ENCODE measurements at places on chromosomes 12 and 14.
A peak's percentile ranks its signal among the peaks of the same experiment; 100 is the strongest.

DNA sequence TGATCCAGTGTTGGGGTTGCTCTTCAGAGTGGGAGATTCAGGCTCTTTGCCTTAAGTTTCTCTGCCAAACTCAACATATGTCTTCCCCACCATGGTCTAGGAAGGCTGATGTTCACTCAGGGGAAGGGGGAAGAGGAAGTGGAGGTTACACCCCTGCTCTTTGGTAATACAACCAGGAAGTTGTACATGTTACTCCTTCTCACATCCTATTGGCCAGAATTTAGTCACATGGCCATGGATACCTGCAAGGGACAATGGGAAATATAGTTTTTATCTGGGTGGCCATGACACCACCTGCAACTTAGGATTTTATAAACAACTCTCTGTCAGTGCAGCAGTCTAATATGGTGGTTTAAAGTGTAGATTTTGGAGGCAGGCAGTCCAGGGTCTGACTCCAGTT lies 150.9 kb downstream of the TBX5 start:
- DNase-seq: no peak

GRCh38 chr12:90280033-90280432 lies 571.4 kb upstream of the ATP2B1 start:
- no peak for DNase-seq

GRCh38 chr14:33686856-33687255 lies 264.0 kb downstream of the EGLN3 start:
- no peak for DNase-seq

DNA sequence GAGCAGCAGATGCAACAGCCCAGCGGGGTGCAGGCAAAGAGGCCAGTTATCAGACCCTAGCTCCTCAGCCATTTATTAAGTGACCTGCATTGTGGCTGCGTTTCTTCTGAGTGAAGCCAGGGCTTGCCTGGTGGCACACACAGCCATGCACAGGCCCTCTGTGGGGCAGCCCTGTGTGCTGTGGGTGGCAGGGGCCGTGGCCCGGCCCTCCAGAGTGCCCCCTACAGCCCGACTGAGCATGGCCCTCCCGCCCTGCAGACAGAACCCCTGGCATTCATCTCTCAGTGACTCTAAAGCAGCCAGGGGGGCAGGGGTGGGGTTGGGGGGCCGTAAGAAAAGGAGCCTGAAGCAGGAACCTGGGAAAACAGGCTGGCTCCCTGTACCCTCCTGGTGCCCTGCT lies 226.0 kb upstream of the PWP1 start:
- no peak for DNase-seq

- DNase-seq: no peak
Observed at GRCh38 chr12:19964549-19964948, 403.8 kb upstream of the PDE3A start.

GRCh38 chr14:21057803-21058675 lies at the start of gene RNASE8:
Gene RNASE8, plus strand, starts transcription at chr14:21057822. Its CDS starts 71 bp downstream, at chr14:21057893.
- no peak for DNase-seq

GRCh38 chr12:128787827-128788226 lies 35.9 kb downstream of the SLC15A4 start:
- no peak for DNase-seq

DNA sequence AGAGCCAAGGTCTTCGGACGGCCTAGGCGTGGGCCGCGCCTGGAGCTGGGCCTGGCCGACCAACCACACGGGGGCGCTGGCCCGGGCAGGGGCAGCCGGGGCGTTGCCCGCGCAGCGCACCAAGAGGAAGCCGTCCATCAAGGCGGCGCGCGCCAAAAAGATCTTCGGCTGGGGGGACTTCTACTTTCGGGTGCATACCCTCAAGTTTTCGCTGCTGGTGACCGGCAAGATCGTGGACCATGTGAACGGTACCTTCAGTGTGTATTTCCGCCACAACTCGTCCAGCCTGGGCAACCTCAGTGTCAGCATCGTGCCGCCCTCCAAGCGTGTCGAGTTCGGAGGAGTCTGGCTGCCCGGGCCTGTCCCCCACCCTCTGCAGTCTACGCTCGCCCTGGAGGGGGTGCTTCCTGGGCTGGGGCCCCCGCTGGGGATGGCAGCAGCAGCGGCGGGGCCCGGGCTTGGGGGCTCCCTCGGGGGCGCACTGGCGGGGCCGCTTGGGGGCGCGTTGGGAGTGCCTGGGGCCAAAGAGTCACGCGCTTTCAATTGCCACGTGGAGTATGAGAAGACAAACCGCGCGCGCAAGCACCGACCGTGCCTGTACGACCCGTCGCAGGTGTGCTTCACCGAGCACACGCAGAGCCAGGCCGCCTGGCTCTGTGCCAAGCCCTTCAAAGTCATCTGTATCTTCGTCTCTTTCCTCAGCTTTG lies 4.4 kb upstream of the SHMT2 start:
- DNase-seq: no peak

DNA sequence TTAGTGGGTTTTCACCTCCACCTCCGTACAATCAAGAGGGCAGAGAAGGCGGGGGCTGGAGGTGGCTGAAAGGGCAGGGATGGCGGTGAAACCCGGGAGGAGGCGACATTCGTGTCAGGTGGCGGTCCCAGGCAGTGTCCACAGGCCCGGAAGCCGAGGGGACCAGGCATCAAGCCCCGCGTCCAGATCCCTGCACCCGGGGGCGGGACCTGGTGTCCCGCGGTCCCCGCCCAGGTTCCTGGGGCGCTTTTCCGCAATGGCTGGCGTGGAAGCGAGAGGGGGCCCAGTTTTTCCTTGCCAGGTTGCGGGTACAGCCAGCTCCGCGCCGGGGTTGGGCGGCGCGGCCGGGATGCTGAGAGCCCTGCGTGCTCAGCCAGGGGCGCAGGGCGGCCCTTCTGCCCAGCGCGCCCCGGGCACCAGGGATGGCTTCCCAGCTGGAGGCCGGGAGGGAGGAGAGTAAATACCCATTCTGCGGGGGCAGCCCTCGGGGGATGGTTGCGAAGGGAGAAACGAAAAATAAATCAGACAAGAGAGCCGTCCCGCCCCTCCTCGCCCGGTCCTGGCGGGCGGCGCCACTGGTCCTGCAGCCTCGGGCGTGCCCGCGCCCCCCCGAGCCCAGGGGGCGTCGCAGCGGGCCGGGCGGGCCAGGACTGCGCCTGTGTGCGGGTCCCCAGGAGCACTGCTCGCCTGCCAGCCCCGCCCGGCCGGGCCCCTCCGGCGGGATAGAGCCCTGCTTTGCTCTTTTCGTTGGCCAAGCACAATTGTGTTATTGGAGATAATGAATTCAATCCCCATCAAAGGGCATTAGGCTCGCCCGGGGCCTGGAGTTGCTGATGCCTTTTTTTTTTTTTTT lies 11.5 kb downstream of the FOXA1 start:
- no peak for DNase-seq

GRCh38 chr14:106657460-106657859 lies 1131.1 kb downstream of the TMEM121 start:
- no peak for DNase-seq

GRCh38 chr14:76194327-76194726 lies 42.6 kb downstream of the GPATCH2L start:
- no peak for DNase-seq

DNA sequence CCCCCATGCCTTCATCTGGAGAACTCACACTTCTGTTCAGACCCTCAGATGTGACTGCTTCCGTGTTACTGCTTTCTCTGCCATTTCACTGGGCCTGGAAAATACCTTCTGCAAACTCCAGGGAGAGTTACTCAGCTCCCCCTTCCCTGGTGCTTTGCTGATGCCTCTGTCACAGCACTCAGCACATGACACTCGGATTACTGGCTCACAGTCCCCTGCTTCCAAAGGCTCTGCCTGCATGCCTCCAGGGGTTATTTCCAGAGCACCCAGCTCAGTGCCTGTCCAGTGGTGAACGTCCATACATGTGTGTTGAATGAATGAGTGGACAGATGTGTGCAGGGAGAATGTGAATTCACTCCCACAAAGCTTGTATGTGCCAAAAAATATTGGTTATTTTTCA lies 237.2 kb upstream of the FKBP4 start:
- DNase-seq: no peak

GRCh38 chr12:13740149-13740545 lies 241.3 kb downstream of the GRIN2B start:
- no peak for DNase-seq

GRCh38 chr14:74267588-74267987 lies 28.3 kb downstream of the VSX2 start:
- DNase-seq: no peak

GRCh38 chr12:124045671-124046455 lies 72.8 kb downstream of the ZNF664 start:
- DNase-seq: no peak

- DNase-seq: no peak
Observed at GRCh38 chr14:101495284-101495683, 66.0 kb upstream of the DIO3 start.

- no peak for DNase-seq
Observed at GRCh38 chr12:26646571-26646970, 186.4 kb downstream of the ITPR2 start.

- no peak for DNase-seq
Observed at GRCh38 chr12:106582641-106583230, at the start of gene RFX4. Gene RFX4, plus strand, starts transcription at chr12:106583004. Its CDS starts 317 bp downstream, at chr12:106583321.

- peak; percentile 58 for DNase-seq
Observed at GRCh38 chr12:47686645-47687240, 19.1 kb downstream of the RPAP3 start.

- peak; percentile 83 for DNase-seq
Observed at GRCh38 chr14:76773188-76773885, 12.1 kb downstream of the VASH1 start.

GRCh38 chr12:644818-645552 lies 18.3 kb downstream of the NINJ2 start:
- no peak for DNase-seq

- DNase-seq: no peak
Observed at GRCh38 chr12:90897986-90898385, 57.0 kb downstream of the CCER1 start.

- no peak for DNase-seq
Observed at GRCh38 chr12:131076791-131077747, 123.4 kb downstream of the ADGRD1 start.

All from KBM-7 (cell line).